EH (cell line): ENCODE measurements at places on chromosomes 6 and 20.

- no peak for DNase-seq
Measured at GRCh38 chr20:24764027-24764793, 184.9 kb upstream of the CST7 start.

GRCh38 chr20:47656318-47656717 lies 129.0 kb downstream of the SULF2 start:
- no peak for DNase-seq

DNA sequence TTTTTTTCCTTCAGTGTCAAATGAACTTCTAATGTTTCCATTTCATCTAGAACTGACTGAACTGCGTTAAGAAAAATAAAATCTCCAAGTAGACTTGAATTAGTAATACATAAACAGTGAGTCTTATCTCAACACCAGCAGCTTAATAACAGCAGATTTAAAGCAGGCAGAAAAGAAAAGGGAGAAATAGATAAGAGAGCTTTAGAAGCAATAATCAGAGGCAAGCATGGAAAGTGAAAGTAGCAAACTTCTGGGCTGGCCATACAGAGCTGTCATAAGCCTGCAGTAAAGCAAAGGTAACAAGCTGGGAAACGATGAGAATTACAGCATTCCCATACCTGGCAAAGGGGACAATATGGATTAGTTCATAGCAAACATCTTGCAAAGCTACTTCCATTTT lies 16.9 kb upstream of the ANGPT4 start:
- no peak for DNase-seq

GRCh38 chr6:66628917-66629316 lies 921.9 kb upstream of the EYS start:
- no peak for DNase-seq

GRCh38 chr20:36736451-36737182 lies 9.3 kb downstream of the NDRG3 start:
- no peak for DNase-seq

DNA sequence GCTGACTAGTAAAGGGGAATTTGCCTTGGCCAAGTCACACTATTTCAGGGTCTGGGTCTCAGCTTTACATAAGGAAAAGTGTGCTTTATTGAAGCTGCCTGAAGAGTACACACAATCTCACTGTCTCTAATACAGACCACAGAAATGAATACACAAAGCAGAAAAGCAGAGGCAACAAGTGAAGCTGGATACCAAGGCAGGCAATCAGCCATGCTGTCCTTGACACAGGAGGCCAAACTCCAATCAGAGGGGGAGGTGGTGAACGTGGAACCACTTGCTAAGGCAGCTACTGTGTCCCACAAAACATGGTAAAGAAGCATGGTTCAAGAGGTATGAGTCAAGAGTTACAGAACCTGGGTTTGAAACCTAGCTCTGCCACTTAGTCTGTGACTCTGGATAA lies 21.8 kb upstream of the CCND3 start:
- no peak for DNase-seq

DNA sequence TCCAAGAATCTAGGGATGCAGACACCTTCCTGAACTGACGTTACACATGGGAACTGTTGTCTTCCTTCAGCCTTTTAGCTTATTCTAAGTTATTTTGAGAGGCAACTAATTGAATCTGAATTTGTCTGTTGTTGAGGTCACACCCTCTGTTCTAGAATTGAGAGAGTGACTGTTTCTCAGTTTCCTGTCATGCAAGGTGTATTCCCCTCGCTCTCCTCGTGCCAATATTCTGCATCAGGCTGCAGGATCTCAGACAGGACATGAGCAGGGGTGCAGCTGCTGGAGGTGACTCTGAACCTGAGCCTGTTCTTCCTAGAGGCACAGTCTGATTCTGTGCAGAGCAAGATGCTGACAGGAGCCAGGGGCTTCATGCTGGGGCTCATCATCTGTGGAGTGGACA lies 52.5 kb downstream of the HLA-DPB1 start:
- no peak for DNase-seq

GRCh38 chr6:1496836-1497760 lies 107.7 kb downstream of the FOXF2 start:
- DNase-seq, result no peak

GRCh38 chr6:138692978-138693909 lies 80.3 kb upstream of the CCDC28A start:
- DNase-seq, result peak; percentile 71

DNA sequence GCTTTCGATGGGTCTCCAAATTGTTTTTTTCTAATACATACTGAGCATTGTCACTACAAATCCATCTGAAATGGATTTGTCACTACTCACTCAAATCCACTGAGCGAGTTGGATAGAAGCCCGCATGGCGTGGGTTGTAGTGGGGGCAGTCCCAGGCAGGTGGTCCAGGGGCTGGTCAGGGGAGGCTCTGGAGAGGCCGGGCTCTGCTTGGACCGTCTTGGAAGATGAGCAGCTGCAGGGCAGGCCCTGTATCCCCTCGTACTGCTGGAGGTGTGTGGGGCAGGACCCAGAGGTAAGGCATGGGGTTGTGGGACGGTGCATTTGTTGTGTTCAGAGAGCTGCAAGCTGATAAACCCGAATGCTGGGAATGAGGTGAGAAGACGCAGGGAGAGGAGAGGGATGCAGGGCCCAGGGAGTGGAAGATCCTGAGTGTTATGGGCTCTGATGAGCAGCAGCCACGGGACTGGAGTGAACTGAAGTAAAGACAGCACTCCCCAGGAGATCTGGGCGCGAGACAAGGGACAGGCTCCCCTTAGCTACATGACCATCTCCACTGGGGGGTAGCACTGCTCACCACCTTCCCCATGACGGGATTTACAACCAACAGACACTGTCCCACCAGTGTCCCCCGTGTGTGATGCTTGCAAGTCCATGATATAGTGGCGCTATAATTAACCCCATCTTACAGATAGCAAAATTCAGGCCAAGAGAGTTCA lies 45.9 kb downstream of the PSMG4 start:
- DNase-seq, result no peak

DNA sequence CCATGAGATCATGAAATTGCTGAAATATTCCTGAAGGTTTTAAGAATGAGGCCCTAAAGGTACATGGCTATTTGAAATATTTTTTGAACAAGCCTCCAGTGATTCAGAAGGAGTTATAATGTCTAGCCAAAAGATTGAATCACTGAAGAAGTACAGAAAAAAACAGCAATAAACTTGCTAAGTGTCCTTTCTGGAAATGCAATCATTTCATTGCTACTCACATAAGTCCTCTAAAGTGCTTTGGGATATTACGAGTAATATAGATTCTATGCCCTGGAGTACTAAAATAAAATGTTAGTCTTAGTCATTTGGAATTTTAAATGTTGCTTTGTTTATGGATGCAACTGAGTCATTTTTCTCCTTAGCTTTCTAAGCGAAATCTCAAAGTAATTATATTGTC lies 32.7 kb downstream of the CENPW start:
- peak; percentile 24 for DNase-seq
